IPS DF 6.9 (cell line): ENCODE measurements at places on chromosomes 4 and X.

DNA sequence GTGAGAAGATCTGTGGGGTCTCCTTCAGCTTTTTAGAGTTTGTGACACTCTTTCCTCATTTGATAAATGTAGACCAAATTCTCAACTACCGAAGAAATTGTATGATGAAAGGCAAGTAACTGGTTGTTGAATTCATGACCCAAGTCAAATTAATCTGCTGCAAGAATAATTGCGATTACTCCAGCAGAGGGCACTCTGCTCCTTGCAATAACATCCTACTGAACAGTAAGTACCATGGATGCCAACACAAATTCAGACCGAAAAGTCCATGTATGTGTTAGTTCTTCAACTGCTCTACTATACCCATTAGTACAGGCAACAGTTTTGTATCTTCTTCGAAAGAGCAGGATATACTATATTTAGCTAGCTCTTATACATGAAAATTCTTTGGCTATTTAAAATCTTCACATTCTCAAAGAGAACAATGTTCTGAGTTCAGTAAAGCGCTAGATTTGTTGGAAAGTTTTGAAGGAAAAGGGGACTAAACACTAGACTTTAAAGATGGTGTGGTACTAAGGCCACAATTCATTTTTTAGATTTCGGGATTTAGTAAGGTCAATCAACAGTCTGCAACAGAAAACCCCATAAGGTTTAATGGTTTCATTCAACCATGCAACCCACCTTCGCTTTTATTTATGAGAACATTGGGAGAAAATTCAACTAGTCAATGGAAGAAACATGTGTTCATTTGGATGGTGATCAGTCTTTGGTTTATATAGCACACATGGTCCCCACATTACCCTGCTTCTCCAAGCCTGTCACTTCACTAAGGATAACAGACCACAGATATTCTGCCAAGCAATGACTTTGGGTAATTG is 105.4 kb upstream of the TBC1D9 start:
- no peak overlapping the region for H3K4me3 ChIP-seq
- peaks cover 2% of the 10 kb centered on the region; the same call in 1 of the 2 replicates for H3K4me1 ChIP-seq
- H3K36me3 ChIP-seq: no peaks in the 10 kb centered on the region

- H3K4me3 ChIP-seq: no peak overlapping the region
- no peaks in the 10 kb centered on the region for H3K36me3 ChIP-seq
- H3K27me3 ChIP-seq: no peaks in the 10 kb centered on the region
- H3K27ac ChIP-seq: no peak overlapping the region
Measured at GRCh38 chr4:25993395-25994185, 79.6 kb downstream of the SMIM20 start.

- no peaks in the 10 kb centered on the region for H3K4me1 ChIP-seq
- H3K4me3 ChIP-seq: no peak overlapping the region
- no peaks in the 10 kb centered on the region for H3K36me3 ChIP-seq
- peak; percentile 31 for DNase-seq
- H3K27me3 ChIP-seq: no peaks in the 10 kb centered on the region
Measured at GRCh38 chr4:70505151-70505748, 13.1 kb upstream of the AMTN start.

- H3K4me1 ChIP-seq: no peaks in the 10 kb centered on the region
- no peak overlapping the region for H3K4me3 ChIP-seq
- DNase-seq: no peak
- no peaks in the 10 kb centered on the region for H3K27me3 ChIP-seq
- H3K27ac ChIP-seq: no peak overlapping the region
Measured at GRCh38 chrX:41796577-41796976, 72.6 kb downstream of the GPR82 start.

DNA sequence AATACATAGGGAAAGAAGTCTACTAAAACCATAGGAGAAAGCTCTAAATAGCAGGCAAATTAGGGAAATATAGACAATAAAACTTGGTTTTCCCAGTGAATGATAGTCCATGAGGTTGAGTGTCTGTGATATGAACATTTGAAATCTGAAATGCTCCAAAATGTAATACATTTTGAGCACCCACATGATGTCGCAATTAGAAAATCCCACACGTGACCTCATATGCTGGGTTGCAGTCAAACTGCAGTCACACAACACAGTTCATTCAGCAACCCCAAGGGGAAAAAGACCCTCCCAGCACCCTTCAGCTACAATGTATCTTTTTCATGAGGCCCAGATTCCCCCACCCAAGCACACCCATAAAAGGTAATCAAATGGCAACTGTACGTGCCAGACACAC is 155.6 kb downstream of the BTC start:
- H3K27me3 ChIP-seq: no peaks in the 10 kb centered on the region
- no peak overlapping the region for H3K27ac ChIP-seq
- no peak for DNase-seq
- no peaks in the 10 kb centered on the region for H3K36me3 ChIP-seq
- H3K4me3 ChIP-seq: no peak overlapping the region

DNA sequence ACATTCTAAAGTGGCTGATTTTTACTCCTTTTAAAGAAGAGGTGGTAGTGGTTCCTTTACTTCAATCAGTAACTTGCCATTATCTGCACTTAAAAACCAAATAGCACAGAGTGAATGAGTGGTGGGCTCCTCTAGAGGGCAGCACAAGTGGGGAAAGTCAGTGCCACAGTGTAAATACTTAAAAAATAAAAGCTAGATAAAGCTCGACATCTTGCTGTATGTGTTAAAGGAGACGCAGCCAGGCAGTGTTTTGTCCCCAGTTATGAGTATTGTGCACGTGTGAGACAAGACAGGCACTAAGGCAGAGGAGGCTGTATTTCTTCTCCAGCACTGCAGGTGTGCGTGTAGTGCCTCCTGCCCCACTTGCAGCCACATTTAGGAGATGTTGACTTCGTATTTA is 24.6 kb downstream of the NAP1L5 start:
- no peak overlapping the region for H3K4me3 ChIP-seq
- no peaks in the 10 kb centered on the region for H3K27me3 ChIP-seq

DNA sequence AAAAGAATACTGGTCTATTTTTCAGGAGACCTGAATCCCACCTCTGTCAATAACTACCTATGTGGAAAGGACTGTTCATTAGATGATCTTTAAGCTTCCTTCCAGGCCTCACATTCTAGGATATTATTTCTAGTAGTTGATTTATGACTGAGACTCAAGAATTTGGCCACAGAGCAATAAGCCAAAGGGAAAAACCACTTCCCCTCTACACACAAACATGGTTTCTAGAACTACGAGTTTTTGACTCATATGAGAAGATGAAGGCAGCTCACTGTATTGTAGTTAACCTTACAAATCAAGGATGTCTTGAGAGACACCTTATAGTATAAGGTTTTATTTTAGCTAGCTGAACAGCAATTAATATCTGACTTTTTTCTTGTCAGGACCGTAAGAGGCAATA is 36.9 kb upstream of the GDPD2 start:
- no peaks in the 10 kb centered on the region for H3K36me3 ChIP-seq
- no peak overlapping the region for H3K4me3 ChIP-seq
- no peaks in the 10 kb centered on the region for H3K4me1 ChIP-seq
- no peak for DNase-seq
- no peak overlapping the region for H3K27ac ChIP-seq

DNA sequence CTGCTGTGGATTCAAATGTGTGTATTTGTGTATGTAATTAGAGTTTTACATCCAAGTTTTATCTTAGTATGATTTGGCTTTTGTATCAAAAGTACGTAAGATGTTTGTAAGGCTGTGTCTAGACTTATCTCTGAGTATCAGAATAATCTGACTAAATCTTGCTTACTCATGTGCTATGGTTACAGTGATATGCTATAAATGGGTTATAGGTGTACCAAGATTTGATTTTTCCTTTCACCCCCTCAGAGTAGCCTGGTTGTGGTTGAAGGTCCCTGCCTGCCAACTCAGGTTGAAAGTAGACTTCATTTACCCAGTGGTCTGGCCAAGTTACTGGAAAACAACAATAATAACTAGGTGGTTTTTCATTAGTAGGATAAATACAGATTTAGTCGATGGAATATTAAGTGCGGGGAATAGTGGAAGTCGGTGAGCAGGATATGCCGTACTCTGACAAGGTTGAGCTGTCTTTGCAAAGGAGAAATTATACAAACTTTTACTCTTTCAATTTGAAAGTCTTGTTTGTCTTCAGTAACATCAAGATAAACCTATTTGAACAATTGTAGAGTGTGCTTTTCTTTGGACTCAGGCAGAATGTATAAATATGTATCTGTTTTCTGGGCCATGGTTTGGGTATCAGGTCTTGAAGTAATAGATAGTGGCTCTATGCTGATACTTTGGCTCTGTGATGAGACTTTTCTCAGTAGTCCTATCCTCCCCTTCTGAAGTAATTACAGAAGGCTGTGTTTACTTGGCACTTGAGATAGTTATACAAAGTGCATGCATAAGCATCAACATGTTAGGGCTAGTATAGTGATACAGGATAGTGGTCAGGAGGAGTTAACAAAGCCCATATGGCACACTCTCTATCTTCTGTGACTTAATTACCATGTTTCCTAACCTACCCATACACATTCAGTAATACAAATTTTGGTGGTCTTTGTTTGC is 23.7 kb downstream of the BMP2K start:
- no peak for DNase-seq
- H3K4me3 ChIP-seq: no peak overlapping the region
- H3K36me3 ChIP-seq: no peaks in the 10 kb centered on the region
- no peaks in the 10 kb centered on the region for H3K27me3 ChIP-seq
- no peaks in the 10 kb centered on the region for H3K4me1 ChIP-seq
- H3K27ac ChIP-seq: no peak overlapping the region

- no peak for DNase-seq
- H3K27ac ChIP-seq: no peak overlapping the region
- H3K36me3 ChIP-seq: no peaks in the 10 kb centered on the region
- H3K4me3 ChIP-seq: no peak overlapping the region
- no peaks in the 10 kb centered on the region for H3K4me1 ChIP-seq
Measured at GRCh38 chrX:133335027-133335426, 80.3 kb downstream of the GPC4 start.

GRCh38 chr4:145045180-145045579 is 52.8 kb downstream of the ANAPC10 start:
- H3K4me3 ChIP-seq: no peak overlapping the region
- H3K4me1 ChIP-seq: no peaks in the 10 kb centered on the region
- no peaks in the 10 kb centered on the region for H3K27me3 ChIP-seq
- no peak for DNase-seq
- no peaks in the 10 kb centered on the region for H3K36me3 ChIP-seq
- no peak overlapping the region for H3K27ac ChIP-seq

GRCh38 chr4:145731028-145731427 is 51.1 kb downstream of the C4orf51 start:
- H3K4me1 ChIP-seq: peaks cover 11% of the 10 kb centered on the region; the same call in 1 of the 2 replicates
- no peak overlapping the region for H3K27ac ChIP-seq

DNA sequence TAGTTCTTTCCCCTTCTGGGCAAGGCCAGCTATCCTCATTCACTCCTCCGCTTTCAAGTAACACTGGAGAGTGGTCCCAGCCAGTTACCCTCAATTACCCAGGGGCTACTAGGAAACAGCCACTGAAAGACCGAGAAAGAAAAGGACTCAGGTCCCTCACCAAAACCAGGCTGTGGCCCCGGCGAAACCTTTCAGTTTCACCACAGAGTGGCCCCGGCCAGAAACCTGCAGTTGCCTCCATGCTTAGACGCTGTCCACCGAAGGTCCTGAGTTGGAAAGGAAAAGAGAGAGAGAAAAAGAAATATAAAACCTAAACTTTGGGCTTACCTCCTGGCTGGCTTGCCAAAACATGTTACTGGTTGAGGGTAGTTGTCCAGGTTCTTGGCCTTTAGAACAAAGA is 5.0 kb upstream of the AREG start:
- H3K27ac ChIP-seq: no peak overlapping the region
- H3K4me3 ChIP-seq: no peak overlapping the region
- no peaks in the 10 kb centered on the region; the same call in 1 of the 2 replicates for H3K27me3 ChIP-seq
- H3K4me1 ChIP-seq: no peaks in the 10 kb centered on the region
- no peaks in the 10 kb centered on the region for H3K36me3 ChIP-seq

DNA sequence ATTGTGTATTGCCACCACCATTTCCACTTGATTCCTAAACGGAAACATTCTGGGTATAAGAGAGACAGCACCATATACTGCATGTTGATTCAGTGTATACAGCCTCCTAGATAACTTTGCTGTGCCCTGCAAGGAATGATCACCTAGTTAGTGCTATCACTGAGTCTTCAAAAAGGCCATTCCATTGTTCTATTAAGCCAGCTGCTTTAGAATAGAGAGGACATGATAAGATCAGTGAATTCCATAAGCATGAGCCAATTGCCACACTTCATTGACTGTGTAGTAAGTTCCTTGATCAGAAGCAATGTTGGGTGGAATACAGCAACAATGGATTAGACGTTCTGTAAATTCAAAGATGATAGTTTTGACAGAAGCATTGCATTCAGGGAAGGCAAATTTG is 1047.3 kb downstream of the PCDH18 start:
- H3K4me1 ChIP-seq: no peaks in the 10 kb centered on the region
- H3K4me3 ChIP-seq: no peak overlapping the region
- H3K27me3 ChIP-seq: no peaks in the 10 kb centered on the region
- DNase-seq: no peak
- no peak overlapping the region for H3K27ac ChIP-seq
- no peaks in the 10 kb centered on the region for H3K36me3 ChIP-seq

- H3K27me3 ChIP-seq: no peaks in the 10 kb centered on the region
- no peaks in the 10 kb centered on the region for H3K36me3 ChIP-seq
- no peak overlapping the region for H3K27ac ChIP-seq
- no peak for DNase-seq
Measured at GRCh38 chr4:107863850-107864371, 39.2 kb downstream of the SGMS2 start.

DNA sequence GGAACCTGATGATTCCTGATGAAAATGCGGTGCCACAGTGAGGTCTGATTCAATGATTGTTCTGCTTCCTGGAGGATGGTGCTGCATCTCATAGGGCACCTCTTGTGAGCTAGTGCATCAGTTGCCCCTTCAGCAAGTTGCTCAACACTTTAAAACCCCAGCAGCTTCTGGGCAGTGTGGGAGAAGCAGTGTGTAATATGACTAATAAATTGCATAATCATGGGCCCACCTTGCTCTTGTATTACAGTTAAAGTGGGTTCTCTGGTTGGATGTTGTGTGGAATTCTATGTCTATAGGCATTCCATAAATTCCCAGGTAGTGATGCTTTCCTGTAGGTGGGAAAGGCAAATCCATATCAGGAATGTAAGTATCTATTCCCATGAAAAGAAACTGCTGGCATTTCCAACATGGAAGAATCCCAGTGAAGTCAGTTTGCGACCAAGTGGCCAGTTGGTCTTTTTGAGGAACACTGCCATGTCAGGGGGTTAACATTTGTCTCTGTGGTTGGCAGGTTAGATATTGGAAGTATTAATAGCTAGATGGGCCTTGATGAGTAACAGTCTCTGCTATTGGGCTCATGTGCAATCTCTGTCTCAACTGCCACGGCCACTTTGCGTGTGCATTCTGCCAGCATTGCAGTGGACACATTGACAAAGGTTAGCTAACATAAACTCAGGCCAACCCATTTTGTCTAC is 121.1 kb upstream of the OTUD4 start:
- no peaks in the 10 kb centered on the region for H3K4me1 ChIP-seq
- no peak overlapping the region for H3K27ac ChIP-seq
- H3K36me3 ChIP-seq: no peaks in the 10 kb centered on the region
- DNase-seq: no peak

GRCh38 chr4:19983072-19983471 is 268.6 kb upstream of the SLIT2 start:
- no peak overlapping the region for H3K4me3 ChIP-seq
- no peaks in the 10 kb centered on the region for H3K27me3 ChIP-seq
- no peaks in the 10 kb centered on the region for H3K4me1 ChIP-seq
- no peak for DNase-seq
